ENCODE measurements at places on chromosomes 16 and 17.
A peak's percentile ranks its signal among the peaks of the same experiment; 100 is the strongest.

DNA sequence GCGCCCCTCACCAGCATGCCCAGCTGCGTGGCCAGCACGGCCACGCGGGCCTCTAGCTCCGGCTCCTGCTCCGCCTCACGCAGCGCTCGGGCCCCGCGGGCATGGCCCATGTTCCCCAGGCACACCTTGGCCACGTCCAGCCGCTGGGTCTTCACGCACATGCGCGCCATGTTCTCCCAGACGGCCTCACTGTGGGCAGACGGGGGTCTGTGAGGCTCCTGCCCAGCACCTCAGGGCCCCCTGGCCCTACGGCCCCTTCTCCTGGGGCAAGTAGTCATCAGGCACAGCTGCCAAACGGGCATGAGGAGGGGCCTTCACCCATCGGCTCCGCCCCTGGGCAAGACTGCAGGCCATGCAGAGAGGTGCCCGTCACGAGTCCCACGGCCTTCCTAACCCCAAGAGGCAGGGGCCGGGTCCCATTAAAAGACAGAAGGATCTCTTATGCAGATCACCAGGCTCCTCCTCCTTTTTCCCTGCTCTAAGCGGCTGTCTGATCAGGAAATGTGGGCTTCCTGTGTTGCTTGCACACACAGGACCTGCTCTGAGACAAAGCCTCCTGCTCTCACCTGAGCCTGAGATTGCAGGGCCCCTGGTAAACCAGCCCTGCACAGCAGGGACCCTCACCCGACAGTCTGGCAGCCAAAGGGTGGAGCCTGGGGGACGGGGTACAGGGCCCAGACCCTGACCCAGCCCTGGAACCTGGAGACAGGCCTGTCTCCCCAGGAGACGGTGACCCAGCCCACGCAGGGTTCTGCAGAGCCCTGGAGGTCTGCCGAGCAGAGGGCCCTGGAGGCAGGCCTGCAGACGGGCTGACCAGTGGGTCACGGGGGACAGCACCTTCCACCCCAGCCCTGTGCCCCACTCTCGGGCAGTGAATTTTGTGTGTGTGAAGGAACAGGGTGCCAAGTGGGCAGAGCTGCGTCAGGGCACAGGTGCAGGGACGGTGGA is 6.6 kb upstream of the TMEM204 start:
- no peak for DNase-seq

GRCh38 chr17:40343219-40344119 is 21.1 kb downstream of the GJD3 start:
- DNase-seq = no peak

DNA sequence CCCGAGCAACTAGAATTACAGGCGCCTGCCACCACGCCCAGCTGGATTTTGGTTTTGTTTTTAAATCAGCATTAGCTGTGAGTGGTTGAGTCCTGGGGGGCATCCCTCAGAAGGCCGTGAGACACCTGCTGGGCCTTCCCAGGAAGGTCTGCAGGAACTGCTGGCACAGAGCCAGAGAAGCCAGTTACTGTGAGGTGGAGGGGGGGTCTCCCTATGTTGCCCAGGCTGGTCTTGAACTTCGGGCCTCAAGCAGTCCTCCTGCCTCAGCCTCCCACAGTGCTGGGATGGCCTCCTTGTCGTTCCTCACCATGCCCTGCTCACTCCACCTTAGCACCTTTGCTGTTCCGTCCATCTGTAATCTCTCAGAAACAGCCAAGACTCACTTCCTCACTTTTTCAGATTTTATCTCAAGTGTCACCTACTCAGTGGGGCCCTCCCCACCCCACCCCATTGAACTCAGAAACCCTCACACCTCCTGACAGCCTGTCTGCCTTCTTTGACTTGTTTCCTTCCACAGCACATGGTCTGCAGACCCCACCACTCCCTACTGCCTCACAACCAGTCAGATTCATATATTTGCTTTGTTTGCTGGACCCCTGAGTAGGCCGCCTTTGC is 62.3 kb downstream of the WSB1 start:
- no peak for DNase-seq

DNA sequence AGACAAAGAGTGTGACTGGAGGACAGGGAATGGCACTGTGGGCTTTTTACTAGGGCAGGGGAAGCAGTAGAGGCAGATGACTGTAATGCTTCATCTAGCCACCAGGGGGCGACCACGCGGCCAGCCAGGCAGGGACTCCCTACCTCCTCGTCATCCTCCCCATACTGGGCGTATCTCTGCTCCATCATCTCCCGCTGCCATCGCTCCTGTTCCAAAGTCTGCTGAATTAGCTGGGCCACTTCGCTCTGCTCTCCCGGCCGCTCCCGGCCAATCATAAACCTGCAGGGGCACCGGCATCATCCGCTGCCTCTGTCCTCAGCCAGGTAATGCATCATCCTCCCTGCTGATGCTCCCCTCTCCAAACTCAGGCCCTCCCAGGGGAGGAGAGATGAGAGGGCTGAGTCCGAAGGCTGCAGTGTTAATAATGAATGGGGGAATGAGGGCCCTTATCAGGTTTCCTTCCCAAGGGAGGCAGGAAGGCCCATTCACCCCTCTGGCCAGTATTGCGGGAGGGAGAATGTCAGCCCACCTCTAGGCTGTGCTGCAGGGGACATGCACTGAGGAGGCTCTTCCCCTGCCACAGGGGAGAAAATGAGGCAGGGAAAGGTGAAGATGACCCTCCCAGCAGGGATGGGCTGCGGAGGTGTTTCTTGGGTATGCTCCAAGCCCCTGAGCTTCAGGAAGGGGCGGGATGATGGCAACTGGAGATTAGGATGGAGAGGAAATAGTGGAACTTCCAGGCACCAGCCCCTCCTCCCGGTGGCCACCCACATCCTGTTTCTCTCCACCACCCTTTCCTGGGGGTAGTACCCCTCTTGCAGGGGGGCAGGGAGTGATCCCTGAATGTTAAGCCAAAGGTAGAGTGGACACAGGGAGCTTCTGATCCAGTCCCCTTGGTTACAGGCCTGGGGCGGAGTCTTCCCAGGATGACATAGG is 10.3 kb upstream of the SAMD14 start:
- peak; percentile 55 for DNase-seq

GRCh38 chr16:85754413-85754812 is 3.5 kb upstream of the C16orf74 start:
- no peak for DNase-seq

- DNase-seq = no peak
Measured at GRCh38 chr17:7852262-7852670, 2.6 kb upstream of the TMEM88 start.

- no peak for DNase-seq
Measured at GRCh38 chr17:79945591-79946255, 89.9 kb downstream of the TBC1D16 start.

DNA sequence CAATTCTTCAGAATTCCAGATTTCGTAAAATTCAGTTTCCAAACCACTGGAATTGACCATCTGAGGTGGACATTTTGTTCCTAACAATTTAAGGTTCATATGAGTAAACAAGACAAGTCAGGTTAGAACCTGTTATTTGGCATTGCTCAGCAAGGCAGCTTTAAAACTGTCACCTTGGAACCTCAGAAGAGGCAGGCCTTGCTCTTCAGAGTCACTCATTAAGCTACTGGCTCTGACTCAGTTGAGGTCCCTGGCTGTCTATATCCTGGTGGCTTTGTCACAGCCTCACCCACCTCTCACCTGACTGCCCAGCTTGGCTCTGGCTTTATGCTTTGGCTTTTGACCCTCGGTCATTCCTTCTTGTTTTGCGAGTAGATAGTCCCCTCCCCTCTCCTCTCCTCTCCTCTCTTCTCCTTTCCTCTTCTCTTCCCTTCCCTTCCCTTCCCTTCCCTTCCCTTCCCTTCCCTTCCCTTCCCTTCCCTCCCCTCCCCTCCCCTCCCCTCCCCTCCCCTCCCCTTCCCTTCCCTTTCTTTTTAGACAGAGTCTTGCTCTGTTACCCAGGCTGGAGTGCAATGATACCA is 238.4 kb downstream of the SHISA9 start:
- DNase-seq = no peak

GRCh38 chr17:59853168-59853918 is 39.4 kb downstream of the TUBD1 start:
- DNase-seq = peak; percentile 100

GRCh38 chr17:44878627-44879221 is 20.5 kb downstream of the EFTUD2 start:
- DNase-seq = peak; percentile 26

DNA sequence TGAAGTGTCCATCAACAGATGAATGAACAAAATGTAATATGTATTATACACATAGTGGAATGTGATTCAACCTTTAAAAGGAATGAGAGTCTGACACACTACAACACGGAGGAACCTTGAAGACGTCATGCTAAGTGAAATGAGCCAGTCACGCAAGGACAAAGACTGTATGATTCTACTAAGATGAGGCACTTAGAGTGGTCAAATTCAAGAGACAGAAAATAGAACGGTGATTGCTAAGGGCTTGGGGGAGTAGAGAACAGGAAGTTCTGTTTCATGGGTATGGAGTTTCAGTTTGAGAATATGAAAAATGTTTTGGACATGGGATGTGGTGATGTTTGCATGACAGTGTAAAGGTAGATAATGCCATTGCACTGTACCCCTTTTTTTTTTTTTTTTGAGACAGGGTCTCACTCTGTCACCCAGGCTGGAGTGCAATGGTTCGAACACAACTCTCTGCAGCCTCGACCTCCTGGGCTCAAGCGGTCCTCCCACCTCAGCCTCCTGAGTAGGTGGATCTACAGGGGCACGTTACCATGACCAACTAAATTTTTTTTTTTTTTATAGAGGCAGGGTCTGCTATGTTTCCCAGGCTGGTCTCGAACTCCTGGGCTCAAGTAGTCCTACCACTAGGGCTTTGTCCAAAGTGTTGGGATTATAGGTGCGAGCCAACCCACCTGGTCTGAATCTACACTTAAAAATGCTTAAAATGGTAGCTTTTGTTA is 2.9 kb upstream of the CCDC102A start:
- DNase-seq = peak; percentile 48

DNA sequence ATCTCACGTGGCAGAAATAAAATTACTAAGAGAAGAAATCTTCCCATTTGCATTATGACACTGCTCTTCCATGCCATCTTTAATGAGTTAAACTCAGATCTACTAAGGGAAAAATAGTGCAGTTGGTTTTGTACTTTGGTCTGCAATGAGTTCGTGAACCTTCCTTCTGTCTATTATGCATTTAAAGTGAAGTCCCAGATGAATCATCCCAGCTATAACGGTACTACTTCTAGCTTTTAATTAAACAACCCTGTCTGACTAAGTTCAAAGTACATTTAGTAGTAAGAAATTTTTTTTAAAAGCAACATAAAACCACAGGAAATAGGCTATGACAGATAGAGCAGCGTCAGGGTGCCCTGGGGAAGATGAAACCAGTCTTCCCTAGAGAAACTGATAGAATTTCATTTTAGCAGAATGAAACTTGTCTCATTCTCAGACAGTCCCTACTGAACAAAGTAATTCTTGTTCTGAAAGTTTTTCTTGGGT is 1.8 kb downstream of the TMIGD1 start:
- DNase-seq = peak; percentile 88
